ENCODE measurements at places on chromosomes 16 and 17.

- no peak for ATAC-seq
Measured at GRCh38 chr17:66627985-66628384, 206.9 kb upstream of the CACNG5 start.

DNA sequence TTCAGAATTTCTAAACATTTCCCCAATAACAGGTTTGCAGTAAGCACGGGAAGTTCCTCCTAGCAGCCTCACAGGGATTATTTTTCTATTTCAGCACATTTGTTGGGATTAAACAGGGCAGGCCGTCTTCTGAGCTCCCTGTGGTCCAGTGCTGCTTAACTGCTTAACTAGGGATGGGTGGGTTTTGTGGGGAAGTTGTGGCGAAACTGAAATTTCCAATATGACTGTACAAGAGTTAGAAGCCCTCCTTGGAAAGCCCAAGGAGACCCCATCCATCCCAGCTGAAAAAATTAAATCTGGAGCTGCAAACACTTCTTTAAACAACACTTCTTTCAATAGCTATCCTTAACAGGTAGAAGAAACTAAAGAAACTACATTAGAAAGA lies 22.2 kb downstream of the FAM117A start:
- ATAC-seq: no peak

- ATAC-seq: peak; percentile 38
Measured at GRCh38 chr17:76816590-76817135, 51.5 kb upstream of the MGAT5B start.

GRCh38 chr16:70710422-70711210 lies 24.8 kb upstream of the MTSS2 start:
- ATAC-seq: no peak

- ATAC-seq: no peak
Measured at GRCh38 chr16:5002699-5003143, 31.0 kb downstream of the NAGPA start.

DNA sequence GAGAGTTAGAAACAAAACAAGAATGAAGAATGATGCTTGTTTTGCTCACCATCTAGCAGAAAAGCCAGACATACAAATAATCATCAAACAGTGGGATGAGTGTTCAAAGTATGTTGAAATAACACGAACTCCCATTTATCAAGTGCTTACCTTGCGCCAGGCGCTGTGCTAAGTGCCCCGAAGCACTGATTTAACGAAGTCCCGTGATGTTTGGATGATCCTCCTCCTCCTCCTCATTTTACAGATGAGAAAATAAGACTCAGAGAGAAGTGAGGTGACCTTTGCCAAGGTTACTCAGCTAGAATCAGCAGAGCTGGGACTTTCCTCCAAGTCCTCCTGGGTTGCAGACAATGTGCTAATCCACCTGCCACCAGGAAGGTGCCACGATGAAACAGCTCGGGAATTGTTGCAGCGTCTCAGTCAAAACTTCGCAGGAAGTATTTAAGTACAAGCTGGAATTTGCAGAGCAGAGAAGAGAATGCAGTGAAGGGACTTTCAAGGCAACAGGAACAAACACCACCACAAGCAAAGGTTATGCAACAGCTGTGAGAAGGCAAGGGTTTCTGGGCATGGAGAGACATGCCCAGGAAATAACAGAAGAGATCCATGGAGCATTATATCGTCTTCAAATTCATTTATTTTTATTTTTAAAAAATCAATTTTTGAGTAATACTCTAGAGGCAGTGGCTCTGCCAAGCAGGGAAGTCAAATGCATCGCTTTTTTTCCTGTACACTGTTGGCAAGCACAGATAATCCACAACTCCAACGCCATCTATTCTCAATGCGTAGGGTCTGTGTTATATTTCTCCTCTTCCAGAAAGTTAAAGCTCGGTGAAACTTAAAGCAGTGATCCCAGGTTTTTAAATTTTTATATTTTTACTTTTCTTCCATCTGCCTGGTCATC lies 11.1 kb downstream of the PRCD start:
- no peak for ATAC-seq

DNA sequence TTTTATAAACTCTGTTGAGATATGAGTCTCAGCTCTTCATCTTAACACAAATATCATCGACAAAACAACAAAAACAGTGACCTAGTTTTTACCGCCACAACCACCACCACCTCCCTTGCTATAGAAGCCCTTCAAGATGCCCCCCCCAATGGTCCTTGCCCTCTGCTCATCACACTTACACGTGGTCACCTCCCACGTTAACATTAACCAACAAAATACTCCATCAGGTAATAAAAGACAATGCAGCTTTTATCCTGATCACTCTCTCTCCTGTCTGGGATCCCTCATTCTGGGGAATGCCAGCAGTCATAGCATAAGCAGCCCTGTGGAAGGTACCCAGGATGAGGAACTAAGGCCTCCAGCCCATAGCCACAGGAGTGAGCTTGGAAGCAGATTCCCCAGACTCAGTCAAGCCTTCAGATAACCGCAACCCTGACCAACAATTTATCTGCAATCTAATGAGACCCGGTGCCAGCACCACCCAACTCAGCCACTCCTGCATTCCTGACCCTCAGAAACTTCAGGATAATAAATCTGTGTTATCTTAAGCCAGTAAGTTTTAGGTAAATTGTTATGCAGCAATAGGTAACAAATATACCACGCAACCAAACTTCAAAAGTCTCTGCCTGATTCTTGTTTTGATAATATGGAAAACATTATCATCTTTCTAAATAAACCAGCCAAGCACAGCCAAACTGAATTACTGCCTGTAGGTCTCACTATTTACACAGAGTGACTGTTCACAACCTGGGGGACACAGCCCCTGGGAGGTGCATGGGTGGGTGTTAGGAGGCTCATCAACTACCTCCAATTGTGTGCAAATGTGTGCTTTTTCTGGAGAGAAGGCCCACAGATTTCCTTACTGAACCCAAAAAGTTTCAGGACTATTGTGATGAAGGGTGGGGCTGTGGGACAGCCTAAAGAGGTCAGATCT lies 6.1 kb downstream of the PECAM1 start:
- no peak for ATAC-seq

GRCh38 chr17:77613218-77613617 lies 345.3 kb upstream of the TNRC6C start:
- ATAC-seq: no peak

GRCh38 chr17:44001461-44001920 lies 2.9 kb upstream of the NAGS start:
- ATAC-seq: no peak

DNA sequence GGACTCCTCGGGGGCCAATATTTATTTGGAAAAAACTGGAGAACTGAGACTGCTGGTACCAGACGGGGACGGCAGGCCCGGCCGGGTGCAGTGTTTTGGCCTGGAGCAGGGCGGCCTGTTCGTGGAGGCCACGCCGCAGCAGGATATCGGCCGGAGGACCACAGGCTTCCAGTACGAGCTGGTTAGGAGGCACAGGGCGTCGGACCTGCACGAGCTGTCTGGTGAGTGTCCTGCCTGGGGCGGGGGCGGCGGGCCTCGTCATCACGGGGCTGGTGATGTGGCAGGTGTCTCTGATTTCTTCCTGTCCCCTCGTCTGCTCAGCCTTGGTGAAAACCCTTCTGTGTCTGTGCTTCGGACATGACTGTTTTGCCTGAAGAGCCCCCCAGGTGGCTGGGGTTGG lies 5.7 kb downstream of the METRNL start:
- ATAC-seq: no peak

DNA sequence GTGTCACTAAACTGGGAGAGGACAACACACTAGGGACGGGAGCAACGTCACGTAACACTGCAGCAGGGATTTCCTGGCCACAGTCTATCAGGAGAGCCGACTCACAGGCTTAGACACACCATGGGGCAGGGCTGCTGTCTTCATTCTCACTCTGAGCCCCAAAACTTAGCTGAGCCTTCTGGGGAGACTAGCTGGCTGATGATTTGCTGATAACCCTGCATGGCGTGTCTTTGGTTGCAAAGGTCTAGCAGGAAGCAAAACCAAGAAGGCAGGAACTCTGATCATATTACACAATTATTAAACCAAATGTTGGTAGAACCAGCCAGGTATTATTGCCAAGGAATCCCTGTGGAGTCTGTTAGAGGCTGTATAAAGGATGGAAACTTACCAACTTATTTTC lies 345.0 kb downstream of the SLC39A11 start:
- ATAC-seq: no peak

DNA sequence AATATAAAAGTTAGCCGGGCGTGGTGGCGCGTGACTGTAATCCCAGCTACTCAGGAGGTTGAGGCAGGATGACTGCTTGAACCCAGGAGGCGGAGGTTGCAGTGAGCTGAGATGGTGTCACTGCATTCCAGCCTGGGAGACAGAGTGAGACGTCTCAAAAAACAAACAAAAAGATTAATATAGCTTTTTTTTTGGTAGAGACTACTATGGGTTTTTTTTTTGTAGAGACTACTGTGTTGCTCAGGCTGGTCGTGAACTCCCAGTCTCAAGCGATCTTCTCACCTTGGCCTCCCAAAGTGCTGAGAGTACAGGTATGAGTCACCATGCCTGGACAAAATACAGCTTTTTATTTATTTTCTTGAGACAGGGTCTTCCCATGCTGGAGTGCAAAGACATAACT lies 20.2 kb downstream of the ZNRF1 start:
- ATAC-seq: no peak

DNA sequence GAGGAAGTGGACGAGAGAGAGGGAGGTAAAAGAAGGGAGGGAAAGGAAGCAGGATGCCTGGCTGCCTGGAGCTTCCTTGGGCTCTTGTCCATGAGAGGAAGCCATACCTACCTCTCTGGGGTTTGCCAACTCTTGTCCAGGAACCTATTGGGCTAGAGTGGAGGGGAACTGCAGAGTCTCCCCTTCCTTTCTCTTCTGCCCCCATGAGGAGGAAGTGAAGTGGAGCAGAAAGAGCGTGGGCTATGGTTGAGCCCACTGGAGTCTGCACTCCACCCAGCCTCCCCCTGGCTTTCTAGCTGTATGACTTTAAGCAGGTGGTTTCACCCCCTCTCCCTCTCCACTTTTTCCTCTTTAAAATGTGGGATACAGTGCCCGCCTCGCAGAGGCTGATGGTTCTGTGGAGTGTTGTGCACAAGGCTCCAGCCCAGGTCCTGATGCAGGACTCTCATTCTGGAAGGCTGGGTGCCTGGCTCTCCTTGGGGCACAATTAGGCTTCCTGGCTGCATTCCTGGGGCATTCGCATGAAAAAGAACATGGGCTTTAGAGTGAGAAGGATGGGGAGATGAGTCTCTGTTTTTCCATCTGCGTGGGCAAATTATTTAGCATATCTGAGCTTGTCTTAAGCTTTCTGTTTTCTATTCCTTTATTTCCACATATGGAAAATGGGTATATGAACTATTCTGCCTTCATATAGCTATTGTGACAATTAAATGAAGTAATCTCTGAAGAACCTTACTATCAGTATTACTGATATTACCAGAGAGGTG lies 40.7 kb downstream of the HLF start:
- no peak for ATAC-seq

DNA sequence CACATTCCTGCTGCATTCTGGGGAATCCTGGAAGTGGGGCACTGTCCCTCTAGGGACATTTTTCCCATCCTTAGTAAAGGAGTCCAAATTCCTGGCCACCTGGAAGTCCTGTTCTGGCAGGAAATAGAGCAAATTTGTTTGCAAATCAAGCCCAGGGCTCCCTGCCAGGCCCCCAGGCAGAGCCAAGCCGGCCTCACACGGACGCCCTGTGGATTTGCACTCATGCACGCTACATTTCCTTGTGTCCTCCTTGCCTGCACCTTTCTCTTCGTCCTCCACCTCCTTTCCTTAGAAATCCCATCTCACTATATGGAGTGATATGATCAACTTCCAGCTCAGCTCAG lies 7.0 kb upstream of the CALB2 start:
- no peak for ATAC-seq

GRCh38 chr16:28131181-28131580 lies 67.7 kb upstream of the GSG1L start:
- ATAC-seq: no peak

DNA sequence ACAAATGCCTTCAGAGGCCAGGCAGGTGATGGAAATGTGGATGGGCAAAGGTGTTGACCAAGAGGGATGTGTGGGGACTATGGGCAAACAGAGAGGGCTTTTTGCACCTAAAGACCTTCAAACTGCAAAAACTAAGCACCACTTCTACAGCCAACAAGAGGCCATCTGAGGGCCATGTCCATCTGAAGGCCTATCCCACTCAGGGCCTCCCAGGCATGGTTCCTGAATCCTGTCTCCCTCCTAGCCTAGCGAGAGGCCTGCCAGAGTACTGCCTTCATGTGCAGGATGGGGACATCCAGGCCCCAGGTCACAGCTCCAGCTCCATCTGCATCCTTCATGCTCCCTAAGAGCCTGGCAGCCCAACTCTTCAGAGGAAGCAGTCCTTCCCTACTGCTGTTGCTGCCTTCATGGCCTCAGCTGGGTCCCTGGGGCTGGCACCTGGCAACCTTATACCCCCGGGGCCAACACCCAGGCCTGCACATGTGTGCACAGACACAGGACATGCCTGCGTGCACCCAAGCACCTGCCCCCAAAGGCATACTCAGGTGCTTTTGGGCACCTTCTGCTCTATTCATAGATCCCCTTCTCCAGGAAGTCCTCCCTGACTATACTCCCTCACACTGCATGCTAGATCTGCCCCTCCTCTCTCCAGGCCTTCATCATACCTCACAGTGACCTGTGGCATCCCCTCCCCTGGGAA lies 95.2 kb downstream of the C16orf78 start:
- no peak for ATAC-seq

DNA sequence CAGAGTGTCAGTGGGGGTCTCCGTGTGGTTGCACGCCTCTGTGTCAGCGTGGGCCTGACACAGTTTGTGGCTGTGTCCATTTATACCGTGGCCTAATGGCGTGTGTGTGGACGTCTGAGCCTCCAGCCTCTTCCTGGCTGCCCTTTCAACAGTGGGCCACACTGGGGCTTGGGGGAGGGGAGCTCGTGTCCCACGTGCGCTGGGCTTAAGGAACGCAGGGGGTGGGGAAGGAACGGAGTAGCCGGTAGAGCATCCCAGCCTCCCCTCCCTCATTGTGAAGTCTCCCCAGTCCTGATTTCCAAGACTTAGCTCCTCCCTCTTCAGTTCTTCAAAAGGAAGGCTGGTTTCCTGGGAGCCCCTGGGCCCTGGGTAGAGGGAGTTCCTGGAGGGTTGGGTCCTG lies 9.5 kb upstream of the HES7 start:
- ATAC-seq: no peak

- ATAC-seq: no peak
Measured at GRCh38 chr16:83715217-83715920, 92.4 kb upstream of the HSBP1 start.

- ATAC-seq: no peak
Measured at GRCh38 chr17:36611345-36612072, 10.1 kb downstream of the MRM1 start.

- ATAC-seq: no peak
Measured at GRCh38 chr16:86786994-86787393, 208.6 kb downstream of the FOXL1 start.

DNA sequence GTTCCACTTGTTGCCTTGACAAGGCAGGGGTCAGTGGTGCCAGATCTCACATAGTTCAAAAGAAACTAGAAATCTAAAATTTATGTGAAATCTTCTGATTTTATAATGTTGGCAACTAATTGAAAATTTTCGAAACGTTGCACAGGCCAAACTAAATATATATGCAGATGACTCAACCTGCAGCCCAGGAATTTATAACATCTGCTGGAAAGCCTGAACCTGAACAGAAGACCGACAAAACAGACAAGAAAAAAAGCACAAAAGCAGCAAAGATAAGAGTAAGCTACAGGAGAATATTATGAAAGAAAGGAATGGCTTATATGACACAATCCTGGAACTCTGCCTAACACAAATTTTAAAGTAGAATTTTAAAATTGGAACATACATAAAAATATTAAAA lies 207.6 kb downstream of the CEP112 start:
- ATAC-seq: no peak
